ENCODE measurements at places on chromosomes 1 and 21.

GRCh38 chr1:2481885-2482284 is 5.8 kb downstream of the PLCH2 start:
- DNase-seq, result no peak

- no peak for DNase-seq
Measured at GRCh38 chr1:70383483-70383882, 27.6 kb upstream of the CTH start.

GRCh38 chr1:109874445-109874844 is 36.2 kb upstream of the CSF1 start:
- no peak for DNase-seq

GRCh38 chr1:210600421-210601159 is 271.9 kb downstream of the HHAT start:
- DNase-seq, result no peak

DNA sequence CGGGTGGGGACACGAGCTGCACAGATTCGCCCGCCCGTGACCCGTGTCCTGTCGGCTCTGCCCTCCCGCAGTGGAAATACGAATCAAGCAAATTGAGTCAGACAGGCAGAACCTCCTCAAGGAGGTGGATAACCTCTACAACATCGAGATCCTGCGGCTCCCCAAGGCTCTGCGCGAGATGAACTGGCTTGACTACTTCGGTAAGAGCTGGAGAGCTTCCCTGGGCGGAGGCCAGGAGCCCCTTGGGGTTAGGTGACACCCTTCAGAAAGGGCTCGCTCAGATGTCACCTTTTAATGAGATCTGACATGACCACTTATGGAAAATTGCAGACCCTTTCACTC is 489 bp downstream of the CDCA8 start:
- DNase-seq, result no peak

- DNase-seq, result no peak
Measured at GRCh38 chr1:2271211-2271721, 43.1 kb downstream of the SKI start.

GRCh38 chr1:30533141-30533540 is 190.2 kb downstream of the MATN1 start:
- DNase-seq, result no peak

DNA sequence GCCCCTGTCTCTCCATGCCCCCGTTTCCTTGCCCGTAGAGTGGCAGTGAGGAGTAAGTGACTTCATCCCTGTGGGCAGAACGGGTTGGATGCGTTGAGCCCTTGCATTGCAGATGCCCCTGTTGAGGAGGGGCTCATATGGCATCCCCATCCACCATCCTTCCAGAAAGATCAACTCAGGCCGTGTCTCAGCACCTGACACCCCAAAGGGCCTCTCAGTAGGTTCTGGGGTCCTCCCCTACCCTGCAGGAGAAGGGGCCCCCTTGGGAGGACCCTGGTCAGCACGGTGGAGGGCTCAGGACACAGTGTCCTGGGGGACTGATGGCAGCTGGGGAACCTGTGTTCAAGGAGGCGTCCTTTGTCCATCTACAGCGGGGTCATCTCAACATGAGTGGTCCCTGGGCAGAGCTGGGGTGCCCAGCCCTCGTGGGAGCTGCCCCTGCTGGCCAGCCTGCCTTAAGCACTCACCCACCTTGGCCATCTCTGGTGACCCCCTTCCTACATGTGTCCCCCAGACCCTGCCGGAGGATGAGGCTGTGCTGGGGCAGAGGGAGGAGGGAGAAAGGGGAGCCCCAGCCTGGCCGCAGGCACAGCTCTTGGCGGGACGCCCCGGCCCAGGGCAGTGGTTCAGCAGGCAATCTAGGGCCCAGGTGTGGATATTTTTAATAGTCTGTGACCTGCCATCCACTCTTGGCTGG is 48.2 kb upstream of the ACTRT2 start:
- DNase-seq, result no peak
